ENCODE measurements at places on chromosomes 1 and 21.

DNA sequence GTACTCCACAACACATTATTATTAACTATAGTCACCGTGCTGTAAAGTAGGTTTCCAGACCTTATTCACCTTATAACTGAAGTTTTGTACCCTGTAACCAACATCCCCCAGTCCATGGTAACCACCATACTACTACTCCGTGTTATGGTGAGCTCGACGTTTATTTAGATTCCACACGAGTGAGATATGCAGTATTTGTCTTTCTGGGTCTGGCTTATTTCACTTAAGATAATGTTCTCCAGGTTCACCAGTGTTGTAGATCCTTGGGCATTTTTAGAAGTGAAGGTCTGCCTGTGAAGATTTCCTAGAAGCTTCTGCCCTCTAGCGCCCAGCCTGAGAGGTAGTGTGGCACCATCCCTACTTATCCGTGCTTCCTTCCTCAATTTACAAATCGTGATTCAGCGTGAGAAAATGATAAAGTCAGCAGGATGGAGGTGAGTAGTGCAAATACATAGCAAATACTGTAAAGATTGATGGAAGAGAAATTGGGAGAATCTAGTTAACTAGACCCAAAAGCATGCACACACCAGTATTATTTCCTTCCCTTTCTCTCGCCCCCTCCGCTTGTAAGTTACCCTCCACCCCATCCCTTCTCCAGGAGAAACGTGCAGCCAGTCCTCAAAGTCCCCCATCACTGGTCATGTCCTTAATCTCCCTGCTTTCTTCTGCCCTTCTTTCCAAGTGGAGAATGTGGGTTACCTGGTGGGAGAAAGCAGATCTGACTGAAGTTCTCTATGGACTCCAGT, 36.0 kb upstream of the DISC1 start:
- H3K4me1 ChIP-seq, result no peaks in the 10 kb centered on the region
- H3K27me3 ChIP-seq, result no peaks in the 10 kb centered on the region
- H3K27ac ChIP-seq, result no peak overlapping the region
- H3K4me3 ChIP-seq, result no peak overlapping the region

GRCh38 chr1:82867781-82868180, 1067.0 kb downstream of the ADGRL2 start:
- H3K4me1 ChIP-seq, result no peaks in the 10 kb centered on the region
- H3K27me3 ChIP-seq, result no peaks in the 10 kb centered on the region
- DNase-seq, result no peak
- H3K36me3 ChIP-seq, result no peaks in the 10 kb centered on the region
- no peak overlapping the region for H3K27ac ChIP-seq

- H3K36me3 ChIP-seq, result no peaks in the 10 kb centered on the region
- no peaks in the 10 kb centered on the region for H3K4me1 ChIP-seq
- no peaks in the 10 kb centered on the region for H3K27me3 ChIP-seq
- peak; percentile 74 for DNase-seq
Observed at GRCh38 chr1:91165033-91165654, 143.3 kb upstream of the ZNF644 start.

DNA sequence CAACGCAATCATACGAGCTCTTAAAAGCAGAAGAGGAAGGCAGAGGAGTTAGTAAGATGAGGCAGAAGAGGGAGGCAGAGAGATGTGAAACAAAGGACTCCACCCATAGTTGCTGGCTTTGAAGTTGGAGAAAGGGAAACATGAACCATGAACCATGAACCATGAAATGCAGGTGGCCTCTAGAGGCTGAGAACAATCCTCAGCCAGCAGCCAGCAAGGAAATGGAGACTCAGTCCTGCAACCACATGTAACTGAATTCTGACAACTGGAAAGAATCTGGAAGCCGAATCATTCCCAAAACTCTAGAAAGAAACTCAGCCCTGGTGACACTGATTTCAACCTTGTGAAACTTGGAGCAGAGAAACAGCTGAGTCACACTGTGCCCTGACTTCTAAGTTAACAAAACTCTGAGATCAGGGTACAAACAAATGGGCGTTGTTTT, 10.1 kb downstream of the DIPK1A start:
- H3K4me1 ChIP-seq, result peaks cover 30% of the 10 kb centered on the region
- peak overlapping the region; percentile 90 for H3K27ac ChIP-seq
- peak; percentile 93 for DNase-seq

- no peaks in the 10 kb centered on the region for H3K36me3 ChIP-seq
- peak; percentile 49 for DNase-seq
Observed at GRCh38 chr1:17251701-17252376, 2.9 kb downstream of the PADI3 start.

DNA sequence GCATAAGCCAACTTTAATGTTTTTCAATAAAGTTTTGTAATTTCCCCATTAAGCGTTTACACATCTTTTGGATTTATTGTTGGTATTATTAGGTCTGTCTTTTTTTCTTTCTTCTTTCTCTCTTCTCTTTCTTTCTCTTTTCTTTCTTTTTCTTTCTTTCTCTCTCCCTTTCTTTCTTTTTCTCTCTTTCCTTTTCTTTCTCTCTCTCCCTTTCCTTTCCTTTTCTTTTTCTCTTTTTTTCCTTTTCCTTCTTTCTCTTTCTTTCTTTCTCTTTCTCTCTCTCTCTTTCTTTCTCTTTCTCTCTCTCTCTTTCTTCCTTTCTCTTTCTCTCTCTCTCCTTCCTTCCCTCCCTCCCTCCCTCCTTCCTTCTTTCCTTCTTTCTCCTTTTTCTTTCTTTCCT, 31.3 kb downstream of the ERRFI1 start:
- no peak overlapping the region for H3K4me3 ChIP-seq
- H3K27me3 ChIP-seq, result no peaks in the 10 kb centered on the region
- no peak for DNase-seq
- H3K27ac ChIP-seq, result peak overlapping the region; percentile 43
- H3K4me1 ChIP-seq, result peaks cover 8% of the 10 kb centered on the region

DNA sequence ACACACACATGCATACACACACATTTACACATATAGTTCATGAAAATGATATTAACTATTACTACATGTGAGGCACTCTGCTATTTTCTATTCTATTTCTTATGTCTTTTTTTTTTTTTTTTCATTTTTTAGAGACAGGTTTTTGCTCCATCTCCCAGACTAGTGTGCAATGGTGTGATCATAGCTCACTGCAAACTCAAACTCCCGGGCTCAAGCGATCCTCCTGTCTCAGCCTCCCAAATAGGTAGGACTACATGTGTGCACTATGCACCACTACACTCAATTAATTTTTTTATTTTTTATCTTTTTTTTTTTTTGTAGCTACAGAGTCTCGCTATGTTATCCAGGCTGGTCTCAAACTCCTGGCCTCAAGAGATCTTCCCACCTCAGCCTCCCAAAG, 48.8 kb upstream of the RAB4A start:
- DNase-seq, result no peak
- H3K36me3 ChIP-seq, result no peaks in the 10 kb centered on the region
- H3K27ac ChIP-seq, result no peak overlapping the region
- no peaks in the 10 kb centered on the region for H3K4me1 ChIP-seq
- H3K27me3 ChIP-seq, result no peaks in the 10 kb centered on the region

DNA sequence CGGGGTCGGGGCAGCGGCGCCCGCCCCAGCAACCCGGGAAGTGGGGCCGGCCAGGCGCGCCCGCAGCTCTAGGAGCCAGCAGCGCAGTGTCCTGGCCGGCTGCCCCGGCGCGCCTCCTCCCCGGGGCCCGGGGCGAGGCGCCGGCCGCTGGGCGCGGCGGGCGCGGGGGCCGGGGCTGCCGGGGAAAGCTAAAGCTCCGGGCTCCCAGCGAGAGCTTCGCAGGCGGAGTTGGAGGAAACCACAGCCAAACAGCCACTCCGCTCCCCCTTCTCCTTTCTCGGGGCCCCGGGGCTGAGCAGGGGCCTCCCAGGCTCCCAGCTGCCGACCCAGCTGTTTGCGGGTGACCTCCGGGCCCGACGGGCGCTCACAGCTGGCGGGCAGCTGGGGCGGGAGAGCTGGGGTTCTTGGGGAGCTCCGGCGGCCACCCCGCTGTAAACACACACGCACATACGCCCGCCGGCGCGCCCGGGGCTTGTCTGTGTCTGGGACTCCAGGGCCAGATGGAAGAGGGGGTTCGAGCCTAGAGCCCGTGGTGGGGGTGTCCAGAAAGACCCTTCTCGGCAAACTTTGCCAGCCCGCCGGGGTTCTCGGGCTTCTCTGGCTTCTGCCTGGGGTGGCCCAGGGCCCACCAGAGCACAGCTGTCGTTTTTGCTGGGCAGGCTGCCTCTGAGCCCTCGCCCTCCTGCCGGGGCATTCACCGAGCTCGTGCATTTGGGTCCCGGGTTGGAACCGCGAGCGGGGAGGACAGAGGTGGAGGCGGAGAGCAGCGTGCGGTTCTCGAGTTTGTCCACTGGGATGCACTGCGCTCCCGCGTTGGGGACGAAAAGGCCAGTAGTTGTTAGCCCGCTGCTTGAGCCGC, 1.5 kb downstream of the AJAP1 start:
- no peak overlapping the region for H3K27ac ChIP-seq
- DNase-seq, result peak; percentile 56
- H3K4me1 ChIP-seq, result no peaks in the 10 kb centered on the region
- H3K27me3 ChIP-seq, result peaks cover 21% of the 10 kb centered on the region

DNA sequence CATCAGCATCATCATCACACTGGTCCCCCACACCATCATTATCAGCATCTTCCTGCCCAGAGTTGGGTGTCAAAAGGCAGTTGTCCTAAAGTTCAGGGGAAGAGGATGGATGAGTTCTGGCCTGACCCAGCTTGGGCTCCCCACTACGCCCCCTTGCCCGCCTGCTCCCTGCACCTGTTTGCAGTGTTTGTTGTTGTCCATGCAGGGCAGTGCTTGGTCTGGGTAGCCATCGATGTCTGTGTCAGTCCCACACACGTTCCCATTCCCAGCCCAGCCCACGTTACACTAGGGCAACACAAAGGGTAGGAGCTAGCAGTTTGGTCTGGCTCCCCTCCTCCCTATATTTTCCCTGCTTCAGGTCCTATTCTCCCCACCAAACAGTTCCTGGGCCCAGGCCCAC, 6.8 kb downstream of the THBS3 start:
- H3K4me1 ChIP-seq, result peaks cover 5% of the 10 kb centered on the region
- no peak overlapping the region for H3K4me3 ChIP-seq
- no peaks in the 10 kb centered on the region for H3K36me3 ChIP-seq
- no peaks in the 10 kb centered on the region for H3K27me3 ChIP-seq
- no peak for DNase-seq

DNA sequence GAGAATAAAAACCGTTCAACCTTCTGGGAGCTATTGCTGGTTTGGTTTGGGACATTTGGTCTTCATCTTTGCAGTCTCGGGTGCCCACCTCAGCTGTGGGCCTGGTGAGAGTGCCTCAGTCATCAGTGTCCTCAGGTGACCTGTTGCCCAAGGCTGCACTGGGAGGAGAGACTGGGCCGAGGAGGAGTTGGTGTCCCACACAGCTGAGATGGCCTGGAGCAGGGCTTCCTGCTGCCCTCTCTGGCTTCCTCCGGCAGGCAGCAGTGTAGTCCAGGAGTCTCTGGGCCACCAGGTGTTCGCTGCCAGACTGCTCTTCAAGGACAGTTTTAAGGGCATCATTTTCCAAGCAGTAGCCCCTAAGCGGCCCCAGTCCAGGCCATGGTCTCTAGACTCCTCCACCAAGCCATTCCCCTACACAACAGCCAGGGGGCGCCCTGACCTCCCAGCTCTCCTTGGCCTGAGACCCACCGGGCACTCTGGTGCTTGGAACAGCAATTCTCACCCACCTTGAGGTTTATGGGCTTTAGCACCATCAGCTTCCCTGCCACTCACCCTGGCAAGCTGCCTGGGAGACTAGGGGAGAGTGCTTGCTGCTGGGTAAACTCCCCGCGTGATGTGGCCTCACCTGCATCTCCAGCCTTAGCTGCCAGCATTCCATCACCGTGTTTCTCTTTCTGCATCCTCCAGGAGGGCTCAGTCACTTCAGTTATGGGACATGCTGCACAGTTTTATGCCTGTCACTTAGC, 9.1 kb upstream of the SYTL1 start:
- no peaks in the 10 kb centered on the region for H3K27me3 ChIP-seq
- H3K4me3 ChIP-seq, result no peak overlapping the region
- peaks cover 9% of the 10 kb centered on the region for H3K36me3 ChIP-seq
- H3K4me1 ChIP-seq, result no peaks in the 10 kb centered on the region
- H3K27ac ChIP-seq, result no peak overlapping the region

DNA sequence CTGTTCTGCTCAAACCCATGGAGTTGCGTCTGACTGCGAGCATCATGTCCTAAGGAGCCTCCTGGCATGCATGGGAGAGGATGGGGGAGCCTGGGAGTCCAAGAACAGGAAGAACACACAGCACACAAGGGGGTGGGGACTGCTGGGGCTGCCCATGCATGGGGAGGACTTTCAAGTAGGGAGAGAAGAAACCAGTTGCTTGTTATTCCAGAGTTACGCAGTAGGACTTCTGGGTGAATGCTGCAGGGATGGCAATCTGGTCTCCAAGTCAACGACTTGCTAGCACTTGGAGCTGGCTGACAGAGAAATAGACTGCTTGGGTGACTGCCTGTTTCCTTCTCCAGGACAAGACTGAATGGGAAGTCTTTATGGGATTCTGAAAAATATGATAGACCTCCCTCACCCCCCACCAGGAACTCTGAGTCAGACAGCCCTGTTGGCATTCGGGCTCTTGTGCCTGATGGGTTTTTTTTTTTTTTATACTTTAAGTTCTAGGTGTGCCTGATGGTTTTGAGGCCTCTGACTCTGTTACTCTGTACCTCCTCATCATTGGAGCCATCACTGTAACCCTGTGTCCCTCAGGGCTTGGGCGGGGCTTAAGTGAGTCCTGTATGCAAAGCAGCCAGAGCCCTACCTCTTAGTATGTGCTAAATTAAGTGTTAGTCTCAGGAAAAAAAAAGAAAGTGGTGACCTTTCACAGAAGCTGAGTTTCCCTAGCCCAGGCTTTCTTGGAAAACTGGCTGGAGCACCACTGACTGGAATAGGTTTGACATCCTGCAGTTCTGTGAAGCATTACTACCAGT, 30.3 kb downstream of the MAP3K21 start:
- no peaks in the 10 kb centered on the region for H3K36me3 ChIP-seq
- no peak overlapping the region for H3K27ac ChIP-seq
- no peak overlapping the region for H3K4me3 ChIP-seq
- no peak for DNase-seq
- no peaks in the 10 kb centered on the region for H3K27me3 ChIP-seq

DNA sequence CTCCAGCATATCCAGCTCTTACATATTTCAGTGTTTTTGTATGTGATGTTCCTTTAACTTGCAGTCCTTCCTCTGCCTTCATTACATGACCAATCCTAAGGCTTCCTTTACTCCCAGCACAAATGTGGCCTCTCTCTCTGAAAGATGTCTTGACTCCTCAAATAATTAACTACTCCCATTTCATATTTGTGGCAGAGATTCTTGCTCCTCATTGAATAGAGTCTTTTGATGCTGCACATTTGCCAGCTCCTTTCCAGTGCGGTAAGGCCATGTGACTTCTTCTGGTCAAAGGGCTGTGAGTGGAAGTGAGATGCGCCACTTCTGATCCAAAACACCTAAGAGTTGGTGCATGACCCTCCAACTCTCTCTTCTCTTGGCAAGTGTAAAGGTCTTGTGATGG, 19.1 kb upstream of the LAMC1 start:
- H3K27ac ChIP-seq, result no peak overlapping the region
- H3K36me3 ChIP-seq, result no peaks in the 10 kb centered on the region
- no peak for DNase-seq
- H3K27me3 ChIP-seq, result no peaks in the 10 kb centered on the region
- peaks cover 22% of the 10 kb centered on the region for H3K4me1 ChIP-seq

GRCh38 chr21:31545036-31545435, 114.5 kb upstream of the SOD1 start:
- no peaks in the 10 kb centered on the region for H3K4me1 ChIP-seq
- no peak overlapping the region for H3K27ac ChIP-seq
- no peak for DNase-seq
- H3K27me3 ChIP-seq, result no peaks in the 10 kb centered on the region
- H3K36me3 ChIP-seq, result no peaks in the 10 kb centered on the region

- no peaks in the 10 kb centered on the region for H3K27me3 ChIP-seq
- DNase-seq, result peak; percentile 87
- peaks cover 15% of the 10 kb centered on the region for H3K4me1 ChIP-seq
- peak overlapping the region; percentile 51 for H3K27ac ChIP-seq
- H3K36me3 ChIP-seq, result peaks cover 35% of the 10 kb centered on the region
Observed at GRCh38 chr1:247102381-247102780, 1.8 kb downstream of the ZNF669 start.

GRCh38 chr1:52658795-52659194, 25.8 kb downstream of the SHISAL2A start:
- no peaks in the 10 kb centered on the region for H3K27me3 ChIP-seq
- no peak overlapping the region for H3K4me3 ChIP-seq
- no peak overlapping the region for H3K27ac ChIP-seq

All from GM23248 (cell line).